ENCODE measurements at places on chromosomes 2 and 18.

- DNase-seq, result no peak
These were observed 276.0 kb downstream of the ZNF407 start for GRCh38 chr18:74873629-74874028.

DNA sequence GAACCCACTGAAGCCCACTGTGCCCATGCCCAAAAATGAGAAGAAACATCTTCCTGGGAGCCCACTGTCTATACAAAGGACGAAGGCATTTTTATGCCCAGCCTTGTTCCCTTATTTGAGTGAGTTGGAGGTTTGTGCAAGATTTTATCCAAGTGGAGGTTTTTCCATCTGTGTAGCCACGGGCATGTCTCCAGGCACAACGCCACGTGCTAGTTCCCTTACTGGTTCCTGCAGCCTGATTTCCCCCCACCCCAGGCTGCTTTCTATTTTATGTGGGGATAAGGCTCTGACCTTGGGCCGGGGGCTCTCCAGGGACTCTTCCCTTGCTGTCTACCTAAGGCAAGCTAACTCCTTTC is 22.2 kb upstream of the TXNL4A start:
- no peak for DNase-seq

GRCh38 chr18:12774982-12775381 is 72.1 kb downstream of the PSMG2 start:
- DNase-seq, result peak; percentile 67

DNA sequence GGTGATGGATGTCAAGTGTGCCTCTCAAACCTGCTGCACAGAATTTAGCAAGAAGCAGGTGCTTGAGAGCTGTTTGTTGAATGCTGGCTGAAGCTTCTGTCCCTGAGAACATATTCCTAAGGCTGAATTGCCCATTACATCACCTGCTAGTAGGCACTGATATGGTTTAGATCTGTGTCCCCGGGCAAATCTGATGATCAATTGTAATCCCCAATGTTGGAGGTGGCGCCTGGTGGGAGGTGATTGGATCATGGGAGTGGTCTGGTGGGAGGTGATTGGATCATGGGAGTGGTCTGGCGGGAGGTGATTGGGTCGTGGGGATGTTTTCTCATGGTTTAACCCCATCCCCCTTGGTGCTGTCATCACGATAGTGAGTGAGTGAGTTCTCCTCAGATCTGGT is 128.0 kb downstream of the HRH4 start:
- no peak for DNase-seq

- DNase-seq, result no peak
These were observed 82.2 kb downstream of the LRP1B start for GRCh38 chr2:142048581-142048980.

- DNase-seq, result no peak
These were observed 259.4 kb upstream of the SIX2 start for GRCh38 chr2:45268631-45269030.

- no peak for DNase-seq
These were observed 126.5 kb downstream of the ZNF407 start for GRCh38 chr18:74724186-74724585.

DNA sequence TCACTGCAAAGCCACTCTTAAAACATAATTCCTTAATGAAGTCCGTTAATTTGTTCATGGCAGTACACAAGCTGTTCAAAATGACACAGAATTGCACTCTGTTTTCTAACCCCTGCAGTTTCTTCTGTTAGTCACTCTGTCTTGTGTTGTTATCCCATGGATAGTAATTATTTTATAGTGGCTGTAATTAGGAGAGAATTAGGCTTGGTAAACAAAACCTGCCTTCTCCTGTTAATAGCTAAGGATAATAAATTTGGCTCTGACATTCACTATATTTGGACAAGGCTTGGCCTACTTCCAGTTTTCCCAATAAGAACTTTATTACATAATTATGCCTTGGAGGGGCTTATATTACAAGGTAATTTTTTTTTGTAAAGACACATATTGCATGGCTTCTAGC is 330.3 kb upstream of the FIGN start:
- no peak for DNase-seq

GRCh38 chr2:204722207-204722606 is 176.9 kb downstream of the PARD3B start:
- no peak for DNase-seq

- DNase-seq, result no peak
These were observed 93.8 kb downstream of the ARL4C start for GRCh38 chr2:234403074-234403473.

DNA sequence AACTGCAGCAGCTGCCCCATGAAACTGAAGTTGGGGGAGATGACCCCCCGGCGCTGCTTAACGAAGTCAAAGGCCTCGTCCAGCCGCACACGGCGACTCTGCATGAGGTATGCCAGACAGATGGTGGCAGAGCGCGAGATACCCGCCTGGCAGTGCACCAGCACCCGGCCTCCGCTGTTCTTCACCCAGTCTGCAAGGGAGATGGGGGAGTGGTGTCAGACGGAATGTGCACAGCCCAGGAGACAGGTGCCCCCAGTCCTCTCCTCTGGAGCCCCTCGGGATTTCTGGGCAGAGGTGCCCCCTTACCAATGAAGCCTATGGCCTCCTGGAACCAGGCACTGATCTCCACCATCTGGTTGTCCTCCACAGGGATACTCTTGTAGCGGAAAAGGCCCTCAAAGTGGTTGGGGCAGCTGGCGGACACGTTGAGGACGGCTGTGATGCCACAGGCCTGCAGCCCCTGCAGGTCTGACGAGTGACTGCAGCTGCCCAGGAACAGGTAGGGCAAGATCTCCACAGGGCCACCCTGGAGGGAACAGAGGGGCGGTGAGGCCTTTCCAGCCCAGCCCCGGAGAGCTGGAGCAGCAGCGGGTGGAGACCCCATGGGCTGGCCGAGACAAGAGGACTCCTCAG is 1.3 kb downstream of the DUSP2 start:
- DNase-seq, result no peak

DNA sequence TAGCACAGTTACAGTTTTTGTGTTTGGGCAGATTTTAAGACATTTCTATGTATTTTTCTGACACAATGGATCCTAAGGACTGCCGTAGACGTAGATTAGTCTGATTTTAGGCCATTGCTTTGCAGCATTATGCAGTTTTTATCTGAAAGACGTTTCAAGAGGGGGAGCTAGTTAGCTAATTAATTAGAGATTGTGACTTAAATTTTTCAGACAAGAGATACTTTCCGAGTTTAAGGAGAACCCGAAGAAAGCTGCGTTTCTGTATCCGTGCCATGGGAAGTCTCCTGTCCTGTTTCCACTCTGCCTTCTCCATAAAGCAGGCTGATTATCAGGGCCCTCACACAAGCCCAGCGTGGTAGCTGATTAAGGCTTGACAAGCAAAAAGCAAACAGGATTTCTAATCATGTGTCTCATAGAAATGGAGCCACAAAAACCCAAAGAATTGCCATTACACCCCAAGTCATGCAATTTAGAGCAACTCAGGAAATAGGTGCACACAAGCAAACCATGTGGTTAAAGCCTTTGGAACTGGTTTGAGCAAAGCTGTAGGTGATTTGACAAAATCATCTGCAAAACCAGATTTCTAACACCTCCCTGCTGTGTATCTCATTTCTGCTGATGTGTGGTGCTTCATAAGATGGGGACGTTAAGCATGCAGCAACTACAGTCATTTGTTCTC is 808.1 kb downstream of the RNF144A start:
- DNase-seq, result peak; percentile 20

DNA sequence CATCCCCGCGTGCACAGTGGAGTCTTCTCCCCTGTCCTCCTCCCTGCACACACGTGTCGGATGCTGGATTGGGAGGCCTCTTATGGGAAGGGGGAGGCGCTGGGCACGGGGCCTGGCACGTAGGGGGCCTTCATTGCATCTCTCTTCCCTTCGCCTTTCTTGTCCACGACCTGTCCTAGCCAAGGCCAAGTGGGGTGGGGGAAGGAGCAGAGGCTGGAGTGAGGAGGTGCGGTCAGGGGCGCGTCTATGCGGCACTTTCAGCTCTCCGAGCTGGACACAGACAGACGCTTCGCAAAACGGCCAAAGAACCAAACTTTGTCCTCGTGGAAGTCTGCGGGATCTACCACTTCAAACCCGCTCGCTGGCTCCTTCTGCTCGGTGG is 13.4 kb downstream of the ALPG start:
- DNase-seq, result no peak

DNA sequence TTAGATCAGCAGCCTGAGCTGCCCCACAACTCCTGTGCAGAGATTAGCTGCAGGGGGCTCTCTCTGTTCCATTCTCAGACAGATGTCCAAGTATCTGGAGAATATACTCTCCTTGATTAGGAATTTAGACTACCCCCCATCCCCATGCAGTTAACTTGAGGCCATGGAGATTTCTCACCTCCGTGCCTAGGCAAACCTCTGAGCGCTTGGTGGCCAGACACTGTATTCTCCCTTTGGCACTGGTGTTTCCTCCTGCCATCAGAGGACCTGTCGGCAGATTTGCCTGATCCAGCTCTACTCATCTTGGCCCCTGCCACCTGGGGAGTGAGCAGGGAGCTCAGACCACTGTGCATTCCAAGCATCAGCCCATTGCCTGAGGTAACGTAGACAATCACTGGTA is 48.3 kb downstream of the ZNF804A start:
- DNase-seq, result no peak

- DNase-seq, result no peak
These were observed 1130.1 kb upstream of the CELF4 start for GRCh38 chr18:38695559-38696280.

- DNase-seq, result no peak
These were observed 37.1 kb upstream of the FEZ2 start for GRCh38 chr2:36634981-36635597.

All from natural killer cell (primary cell).